HEK293T (cell line): ENCODE measurements at places on chromosomes 7 and 10.
A peak's percentile ranks its signal among the peaks of the same experiment; 100 is the strongest.

- DNase-seq, result peak; percentile 33
Measured at GRCh38 chr10:78165617-78166016, 132.0 kb downstream of the RPS24 start.

- no peak for DNase-seq
Measured at GRCh38 chr10:74896788-74897527, 70.6 kb downstream of the KAT6B start.

DNA sequence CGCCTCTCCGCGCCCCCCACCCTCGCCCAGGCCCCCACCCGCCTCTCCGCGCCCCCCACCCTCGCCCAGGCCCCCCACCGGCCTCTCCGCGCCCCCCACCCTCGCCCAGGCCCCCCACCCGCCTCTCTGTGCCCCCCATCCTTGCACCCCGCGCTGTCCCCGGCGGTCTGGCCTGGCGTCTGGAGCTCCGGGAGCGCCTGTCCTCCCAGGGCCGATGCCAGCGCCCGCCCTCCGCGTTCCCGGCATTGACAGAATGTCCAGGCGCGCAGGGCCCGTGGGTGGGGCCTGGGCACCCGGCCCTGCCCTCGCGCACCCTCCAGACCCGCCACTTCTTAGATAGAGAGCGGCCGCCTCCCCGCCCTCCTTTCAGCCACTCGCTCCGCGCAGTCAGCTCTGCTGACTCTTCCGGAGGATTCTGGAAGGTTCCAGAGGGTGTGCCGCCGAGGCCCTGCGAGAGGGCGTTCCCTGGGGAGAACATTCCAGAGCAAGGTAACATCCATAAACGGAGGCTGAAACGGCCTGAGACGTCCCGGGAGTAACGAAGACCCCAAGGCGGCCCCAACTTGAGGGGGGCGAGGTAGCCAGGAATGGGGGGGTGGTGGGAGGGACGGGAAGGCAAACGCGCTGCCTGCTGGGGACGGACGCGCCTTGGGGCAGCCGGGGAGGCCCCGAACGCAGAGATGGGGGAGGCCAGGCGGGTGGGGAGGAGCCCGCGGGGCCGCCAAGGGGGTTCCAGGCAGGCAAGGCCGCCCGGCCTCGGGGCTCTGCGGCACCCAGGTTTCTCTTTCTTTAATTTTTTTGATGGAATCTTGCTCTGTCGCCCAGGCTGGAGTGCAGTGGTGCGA is 117.8 kb downstream of the DYNC2I1 start:
- DNase-seq, result no peak

GRCh38 chr7:8581842-8582241 is 148.4 kb downstream of the NXPH1 start:
- no peak for DNase-seq

DNA sequence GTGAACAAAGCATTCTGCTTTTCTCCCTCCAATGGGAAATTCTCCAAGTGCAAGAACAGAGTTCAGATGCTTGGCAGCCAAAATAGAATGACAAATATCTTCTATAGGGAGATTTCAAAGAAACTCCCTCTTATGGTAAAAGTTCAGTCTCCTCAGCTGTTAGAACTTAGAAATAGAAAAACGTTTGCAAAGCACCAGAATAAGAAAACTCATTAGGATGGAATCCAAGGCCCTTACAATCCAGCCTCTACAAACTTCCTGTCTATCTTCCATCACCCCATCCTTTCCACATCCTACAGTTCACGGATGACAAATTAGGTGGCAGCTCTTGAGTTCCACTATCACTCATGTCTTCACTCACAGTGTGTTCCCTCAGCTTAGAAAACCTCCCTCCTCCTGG is 25.7 kb downstream of the FAM13C start:
- DNase-seq, result no peak

- DNase-seq, result no peak
Measured at GRCh38 chr7:1679966-1680730, 10.1 kb downstream of the ELFN1 start.

GRCh38 chr10:3564346-3565002 is 220.5 kb downstream of the KLF6 start:
- no peak for DNase-seq

DNA sequence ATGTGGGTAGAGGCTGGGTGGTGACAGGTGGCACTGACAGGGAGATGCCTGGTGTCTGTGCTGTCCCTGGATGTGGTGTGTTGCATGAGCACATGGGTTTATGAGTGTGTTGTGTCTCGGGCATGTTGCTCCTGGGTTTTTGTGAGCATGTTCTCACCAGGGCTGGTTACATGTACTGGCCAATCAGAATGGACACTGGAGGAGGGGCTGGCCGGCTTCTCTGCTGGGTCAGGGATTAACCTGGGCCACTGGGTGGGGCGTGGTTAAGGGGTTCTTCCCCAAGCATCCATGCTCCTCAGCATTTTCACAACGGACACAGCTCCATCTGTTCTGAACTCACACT is 20.8 kb upstream of the VOPP1 start:
- DNase-seq, result peak; percentile 4

DNA sequence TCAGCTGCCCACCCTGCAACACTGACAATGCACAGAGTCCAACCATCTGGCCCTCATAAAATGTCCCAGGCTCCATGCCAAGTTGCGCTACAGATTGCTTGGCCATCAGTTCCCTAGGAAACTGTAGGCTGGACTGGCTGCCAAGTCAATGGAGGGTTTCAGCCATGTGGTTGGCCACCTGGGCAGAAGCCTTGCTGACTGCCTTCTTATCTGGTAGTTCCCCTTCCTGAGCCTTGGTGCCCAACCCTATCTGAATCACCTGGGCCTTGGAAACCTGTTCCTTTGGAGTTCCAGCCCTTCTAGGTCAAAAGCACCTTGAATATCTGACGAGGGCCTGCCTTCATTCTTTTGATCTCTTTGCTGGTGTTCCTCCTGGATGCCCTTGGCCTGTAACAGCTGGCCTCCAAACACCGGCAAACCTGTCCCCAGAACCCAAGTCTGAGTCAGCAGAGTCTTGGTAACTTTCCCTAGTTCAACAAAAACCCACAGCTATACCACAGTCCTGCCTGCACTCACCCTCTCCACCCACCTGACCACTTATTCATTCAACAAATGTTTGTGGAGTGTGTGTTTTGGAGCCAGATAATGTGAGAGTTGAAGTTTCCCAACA is 37.4 kb upstream of the KDM7A start:
- no peak for DNase-seq

DNA sequence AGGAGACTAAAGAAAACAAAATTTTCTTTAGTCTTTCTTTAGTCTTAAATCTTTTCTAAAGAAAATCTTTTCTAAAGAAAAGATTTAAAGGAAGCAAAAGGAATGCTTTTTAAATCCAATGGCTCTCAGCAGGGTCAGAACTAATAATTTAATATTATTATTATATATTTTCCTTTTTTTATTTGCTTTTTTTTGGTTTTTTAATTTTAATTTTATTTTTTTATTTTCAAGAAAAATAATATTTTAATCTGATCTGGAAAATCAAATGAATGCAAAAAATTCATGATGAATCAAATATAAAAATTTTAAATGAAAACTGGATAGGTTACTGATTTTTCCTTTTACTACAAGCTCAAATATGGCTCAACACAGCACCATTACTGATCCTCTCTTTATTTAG is 70.7 kb upstream of the HECW1 start:
- DNase-seq, result no peak

GRCh38 chr7:41420421-41420820 is 282.5 kb downstream of the INHBA start:
- DNase-seq, result no peak

DNA sequence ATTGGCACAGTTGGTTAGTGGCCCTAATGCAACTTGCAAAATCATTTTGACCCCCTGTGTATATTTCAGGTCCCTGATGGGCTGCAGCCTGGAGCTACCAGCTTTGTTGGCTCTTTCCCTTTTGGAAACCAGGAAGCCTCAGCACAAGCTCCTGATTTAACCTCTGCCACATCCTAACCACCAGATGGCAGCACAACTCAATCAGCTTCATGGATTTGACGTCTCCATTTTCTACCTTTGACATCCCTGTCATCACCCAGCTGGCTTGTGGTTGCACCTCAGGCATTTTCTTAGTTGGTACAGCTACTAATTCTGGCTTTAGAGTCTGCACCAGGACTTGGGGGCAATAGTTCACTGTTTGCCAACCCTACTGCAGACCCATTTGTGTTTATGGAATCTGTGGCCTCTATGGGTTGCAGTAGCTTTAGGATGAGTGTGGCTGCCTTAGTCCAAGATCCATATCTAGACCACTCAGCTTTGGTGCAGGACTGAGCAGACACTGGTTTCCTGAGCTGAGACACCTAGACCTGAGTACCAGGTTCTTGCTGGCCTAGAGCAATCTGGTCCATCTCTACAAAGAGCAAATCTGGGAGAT is 456.2 kb downstream of the REEP3 start:
- peak; percentile 69 for DNase-seq

GRCh38 chr10:119801176-119801575 is 71.5 kb downstream of the MCMBP start:
- DNase-seq, result no peak

DNA sequence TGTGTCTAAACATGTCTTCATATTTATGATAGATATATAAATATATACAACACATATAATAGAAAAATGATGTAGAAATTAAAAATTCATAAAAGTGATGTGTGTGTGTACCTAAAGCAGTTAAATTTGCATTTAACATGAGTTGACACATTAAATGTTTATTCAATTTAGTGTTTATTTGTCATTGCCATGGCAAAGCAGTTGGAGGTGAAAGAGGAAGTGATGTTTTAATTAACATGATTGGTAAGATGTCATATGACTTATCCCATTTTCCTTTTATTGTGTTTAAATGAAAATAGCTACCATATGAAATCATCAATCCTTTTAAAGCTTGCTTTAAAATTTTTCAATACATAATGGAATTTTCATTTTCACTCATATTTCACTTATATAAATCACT is 452.6 kb downstream of the SUGCT start:
- no peak for DNase-seq

DNA sequence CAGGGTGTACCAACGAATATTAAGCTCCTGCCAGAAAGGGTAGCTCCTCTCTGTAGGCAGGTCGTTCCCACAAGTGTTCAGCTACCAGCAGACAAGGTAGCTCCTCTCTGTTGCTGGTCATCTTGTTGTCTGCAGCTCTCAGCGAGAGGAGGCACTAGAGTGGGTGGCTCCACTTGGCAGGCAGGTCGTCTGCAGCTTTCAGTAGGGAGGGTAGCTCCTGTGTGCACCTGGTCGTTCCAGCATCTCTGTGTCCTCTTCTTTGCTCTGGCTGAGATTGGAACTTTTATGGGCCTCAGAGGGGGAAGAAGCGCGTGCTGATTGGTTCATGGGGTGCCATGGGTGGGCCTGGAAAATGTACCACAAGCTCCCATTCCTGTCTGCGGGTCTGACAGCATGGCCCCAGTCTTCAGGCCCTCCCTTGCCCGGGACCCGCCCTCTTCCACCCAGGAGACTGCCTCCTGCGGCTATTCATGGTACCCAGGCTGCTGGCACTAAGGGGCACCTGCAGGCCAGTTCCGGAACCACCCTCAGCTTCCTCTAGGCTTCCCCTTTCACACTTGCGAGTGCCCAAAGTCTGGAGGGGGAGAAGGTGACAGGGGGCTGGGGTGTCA is 63.9 kb upstream of the CACNA2D1 start:
- no peak for DNase-seq

DNA sequence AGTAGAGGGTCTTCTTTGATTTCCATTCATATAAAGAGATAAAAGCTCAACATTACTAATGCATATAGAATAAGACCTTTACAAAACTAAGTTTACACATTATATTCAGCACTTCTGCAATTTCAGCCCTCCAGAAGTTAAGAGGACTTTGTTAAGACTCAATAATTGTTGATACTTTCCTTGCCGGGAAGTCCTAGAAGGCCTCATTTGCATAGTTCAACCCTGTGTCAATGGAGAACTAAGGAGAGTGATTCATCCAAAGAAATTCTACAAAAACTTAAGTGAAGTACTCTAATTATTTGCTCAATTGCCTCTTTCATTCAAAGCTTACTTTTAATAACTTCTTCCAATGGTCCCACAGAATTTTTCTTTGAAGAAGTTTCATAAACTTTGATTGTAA is 1060.3 kb upstream of the CELF2 start:
- no peak for DNase-seq

- DNase-seq, result no peak
Measured at GRCh38 chr7:151938550-151938949, 17.7 kb upstream of the GALNTL5 start.

- DNase-seq, result peak; percentile 95
Measured at GRCh38 chr7:155205368-155206317, 92.0 kb upstream of the INSIG1 start.

DNA sequence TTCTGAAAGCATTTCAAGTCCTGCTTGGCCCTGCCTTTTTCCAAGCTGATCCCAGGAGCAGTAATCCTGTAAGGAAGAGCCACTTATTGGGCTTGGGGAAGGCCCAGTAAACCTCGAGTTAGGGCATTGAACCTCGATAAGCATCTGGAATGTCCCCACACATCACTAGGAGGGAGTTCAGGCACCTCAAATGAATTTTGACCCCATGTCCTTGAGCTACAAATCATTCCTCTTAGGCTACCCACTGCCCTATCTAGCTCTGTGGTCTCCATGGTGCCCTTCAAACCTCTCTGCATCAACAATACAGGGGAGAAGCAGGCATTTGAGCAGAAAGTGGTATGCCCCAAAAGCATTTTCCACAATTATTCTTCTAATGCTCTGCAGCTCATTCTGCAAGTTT is 33.7 kb downstream of the ZNF503 start:
- DNase-seq, result no peak

- no peak for DNase-seq
Measured at GRCh38 chr10:86170255-86171108, 196.1 kb downstream of the GRID1 start.

- DNase-seq, result no peak
Measured at GRCh38 chr7:2084781-2085505, 147.8 kb downstream of the MAD1L1 start.

GRCh38 chr7:114793155-114793845 is 128.6 kb upstream of the MDFIC start:
- no peak for DNase-seq

GRCh38 chr7:8982338-8982992 is 549.1 kb downstream of the NXPH1 start:
- DNase-seq, result no peak

DNA sequence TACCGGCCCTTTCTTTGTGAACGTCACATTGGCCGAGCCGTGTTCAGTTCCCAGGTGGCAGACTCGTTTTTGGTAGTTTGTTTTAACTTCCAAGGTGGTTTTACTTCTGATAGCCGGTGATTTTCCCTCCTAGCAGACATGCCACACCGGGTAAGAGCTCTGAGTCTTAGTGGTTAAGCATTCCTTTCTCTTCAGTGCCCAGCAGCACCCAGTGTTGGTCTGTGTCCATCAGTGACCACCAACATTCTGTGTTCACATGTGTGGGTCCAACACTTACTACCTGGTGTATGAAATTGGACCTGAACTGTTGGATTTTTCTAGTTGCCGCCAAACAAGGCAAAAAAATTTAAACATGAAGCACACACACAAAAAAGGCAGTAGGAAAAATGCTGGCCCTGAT is 9.9 kb upstream of the CSGALNACT2 start:
- DNase-seq, result no peak

GRCh38 chr10:77144656-77145055 is 493.0 kb downstream of the KCNMA1 start:
- DNase-seq, result no peak

- no peak for DNase-seq
Measured at GRCh38 chr7:142345811-142346210, 88.0 kb upstream of the PRSS58 start.
